ENCODE measurements at places on chromosomes 16 and 17. TPM values are rescaled to one million over a fixed set of nuclear protein-coding genes. Genes with fewer than 3 reads are reported as not detected.

- peaks cover 14% of the 10 kb centered on the region for H3K4me1 ChIP-seq
- DNase-seq: no peak
- no peak overlapping the region for H3K27ac ChIP-seq
- no peak overlapping the region for H3K4me3 ChIP-seq
- H3K36me3 ChIP-seq: no peaks in the 10 kb centered on the region
These were observed 7.1 kb downstream of the SGCA start for GRCh38 chr17:50172936-50173334.

The PYY gene
- 0.19 TPM for polyA plus RNA-seq

GRCh38 chr17:68749349-68750207 is 148.4 kb upstream of the FAM20A start:
- no peaks in the 10 kb centered on the region for H3K27me3 ChIP-seq
- H3K36me3 ChIP-seq: no peaks in the 10 kb centered on the region
- no peaks in the 10 kb centered on the region for H3K4me1 ChIP-seq
- DNase-seq: no peak
- no peak overlapping the region for H3K4me3 ChIP-seq
- H3K27ac ChIP-seq: no peak overlapping the region

The CLEC19A gene
- not detected for polyA plus RNA-seq

- no peak overlapping the region for H3K27ac ChIP-seq
- no peak overlapping the region for H3K4me3 ChIP-seq
- DNase-seq: no peak
- H3K4me1 ChIP-seq: no peaks in the 10 kb centered on the region
These were observed 23.6 kb upstream of the CACNA1H start for GRCh38 chr16:1129106-1129960.

GRCh38 chr16:79698341-79698753 is 97.8 kb upstream of the MAF start:
- no peak for DNase-seq
- H3K4me3 ChIP-seq: no peak overlapping the region
- no peaks in the 10 kb centered on the region for H3K36me3 ChIP-seq
- no peaks in the 10 kb centered on the region for H3K27me3 ChIP-seq
- H3K27ac ChIP-seq: no peak overlapping the region

GRCh38 chr17:81237591-81238489 is 1.0 kb downstream of the TEPSIN start:
- H3K4me1 ChIP-seq: peaks cover 19% of the 10 kb centered on the region
- H3K27ac ChIP-seq: peak overlapping the region; percentile 18
- H3K27me3 ChIP-seq: no peaks in the 10 kb centered on the region
- peak; percentile 33 for DNase-seq

The CDRT15 gene
- not detected for polyA plus RNA-seq

- no peaks in the 10 kb centered on the region for H3K27me3 ChIP-seq
- H3K27ac ChIP-seq: peak overlapping the region; percentile 29
- H3K4me1 ChIP-seq: peaks cover 29% of the 10 kb centered on the region
- H3K36me3 ChIP-seq: no peaks in the 10 kb centered on the region
- H3K4me3 ChIP-seq: peak overlapping the region; percentile 66
These were observed 994 bp downstream of the IGFBP4 start for GRCh38 chr17:40443988-40444899.

The DHRS7C gene
- polyA plus RNA-seq: not detected

- no peak overlapping the region for H3K4me3 ChIP-seq
- peak; percentile 83 for DNase-seq
- peak overlapping the region; percentile 95 for H3K27ac ChIP-seq
- peaks cover 83% of the 10 kb centered on the region for H3K4me1 ChIP-seq
- peaks cover under 1% of the 10 kb centered on the region for H3K36me3 ChIP-seq
These were observed 13.8 kb upstream of the CTCF start for GRCh38 chr16:67548265-67549126.

Data from B cell (primary cell).